ENCODE measurements at places on chromosomes 1 and 21.
A peak's percentile ranks its signal among the peaks of the same experiment; 100 is the strongest.

DNA sequence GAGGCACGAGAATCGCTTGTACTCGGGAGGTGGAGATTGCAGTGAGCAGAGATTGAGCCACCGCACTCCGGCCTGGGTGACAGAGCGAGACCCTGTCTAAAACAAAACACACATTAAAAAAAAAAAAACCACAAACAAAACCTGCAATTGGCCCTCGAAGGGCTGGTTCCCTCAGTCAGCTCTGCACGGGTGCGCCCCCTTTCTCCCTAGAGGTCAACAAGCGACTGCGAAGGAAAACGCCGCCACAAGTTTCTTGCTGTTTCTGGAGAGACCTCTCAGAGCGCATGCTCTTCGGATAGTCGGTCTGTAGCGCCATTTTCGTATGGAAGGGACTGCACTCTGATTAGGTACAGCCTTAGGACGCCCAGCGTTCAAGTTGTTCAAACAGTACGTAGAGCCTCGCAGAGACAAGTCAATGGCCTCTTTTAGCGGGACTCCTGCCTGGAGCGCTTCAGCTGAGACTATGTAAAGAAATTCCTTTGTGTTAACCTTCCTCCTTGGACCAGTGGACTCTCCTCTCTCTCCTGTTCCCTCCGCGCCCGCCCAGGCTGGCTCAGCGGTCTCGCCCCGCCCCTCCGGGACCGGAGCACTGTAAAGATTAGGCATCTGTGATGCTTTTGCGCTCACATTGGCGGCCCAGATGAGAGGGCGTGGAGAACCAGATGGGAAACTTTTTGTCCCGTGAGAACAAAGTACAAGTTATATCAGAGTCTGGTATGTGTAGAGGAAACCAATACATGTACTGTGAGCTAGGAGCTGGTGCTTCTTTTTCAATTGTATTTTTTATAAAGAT lies 1.0 kb upstream of the CDC14A start:
- DNase-seq: peak; percentile 73

DNA sequence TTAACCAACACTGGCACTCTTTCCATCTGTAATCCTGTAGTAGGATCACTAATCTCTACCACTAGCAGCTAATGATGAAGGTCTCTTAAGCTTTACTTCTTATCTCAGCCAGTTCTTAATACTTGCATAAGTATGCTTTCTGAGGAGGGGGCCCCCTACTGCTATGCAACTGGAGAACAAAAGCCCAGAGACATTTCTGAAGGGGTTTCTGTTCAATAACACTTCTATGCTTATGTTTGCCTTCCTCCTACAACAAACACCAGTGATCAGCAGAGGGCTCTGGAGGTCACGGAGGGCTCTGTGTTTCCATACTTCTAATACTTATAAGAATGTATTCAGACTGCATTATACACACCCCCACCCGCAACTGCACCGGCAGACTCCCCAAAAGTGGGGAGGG lies 215.8 kb downstream of the BARHL2 start:
- DNase-seq: no peak

GRCh38 chr1:167107456-167107855 lies 13.6 kb downstream of the STYXL2 start:
- no peak for DNase-seq

DNA sequence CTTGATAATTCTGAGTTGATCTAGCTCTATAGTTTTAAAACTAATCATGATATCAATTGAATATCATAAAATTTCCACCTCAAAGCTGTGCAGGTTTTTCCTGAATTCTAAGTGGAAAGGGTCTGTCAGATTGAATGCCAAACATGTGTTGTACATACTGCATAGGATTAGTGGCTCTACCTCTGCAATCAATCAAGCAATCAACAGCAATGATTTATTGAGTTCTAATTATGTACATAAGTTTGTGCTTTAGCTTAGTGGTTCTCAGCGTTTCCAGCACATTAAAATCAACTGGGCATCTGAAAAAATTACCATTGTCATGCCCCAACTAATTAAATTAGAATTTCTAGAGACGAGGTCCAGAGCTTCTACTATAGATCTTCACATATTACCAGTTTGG lies 251.5 kb downstream of the BACH1 start:
- DNase-seq: no peak

GRCh38 chr21:42063191-42063570 lies 7.9 kb upstream of the UMODL1 start:
- DNase-seq: no peak

DNA sequence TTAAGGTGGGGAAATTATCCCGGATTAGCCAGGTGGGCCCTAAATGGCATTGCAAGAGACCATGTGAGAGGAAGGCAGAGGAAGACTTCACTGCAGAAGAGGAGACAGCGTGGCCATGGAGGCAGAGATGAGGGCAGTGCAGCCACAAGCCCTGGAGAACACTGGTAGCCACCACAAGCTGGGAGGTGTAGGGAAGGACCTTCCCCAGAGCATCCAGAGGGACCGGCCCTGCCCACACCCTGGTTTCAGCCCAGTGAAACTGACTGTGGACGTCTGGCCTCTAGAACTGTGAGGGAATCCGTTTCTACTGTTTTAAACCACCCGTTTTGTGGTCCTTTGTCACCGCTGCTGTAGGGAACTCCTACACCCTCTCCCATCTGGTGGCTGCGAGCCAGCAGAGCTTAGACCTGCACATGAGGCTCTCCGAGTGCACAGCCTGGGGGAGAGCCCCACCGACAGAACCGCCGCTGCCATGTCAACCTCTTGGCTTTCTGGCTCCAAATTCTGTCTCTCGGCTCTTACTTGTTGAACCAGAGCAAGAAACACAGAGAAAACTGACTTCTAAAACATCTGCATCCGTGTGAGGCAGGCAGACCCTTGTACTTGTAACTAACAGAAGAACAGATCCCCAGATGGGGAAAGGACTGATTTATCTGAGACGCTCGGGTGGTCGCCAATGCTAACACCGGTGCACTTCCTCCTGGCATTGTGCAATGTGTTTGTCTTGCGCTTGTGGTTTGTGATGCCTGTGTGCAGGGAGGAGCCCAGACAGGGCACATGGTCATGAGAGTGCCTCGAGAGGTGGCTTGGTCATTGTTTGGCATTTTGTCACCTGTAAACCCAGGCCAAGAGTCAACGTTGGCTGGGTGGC lies 90.8 kb upstream of the TMPRSS2 start:
- no peak for DNase-seq

- no peak for DNase-seq
Observed at GRCh38 chr1:36784147-36784859, 250.0 kb downstream of the GRIK3 start.

DNA sequence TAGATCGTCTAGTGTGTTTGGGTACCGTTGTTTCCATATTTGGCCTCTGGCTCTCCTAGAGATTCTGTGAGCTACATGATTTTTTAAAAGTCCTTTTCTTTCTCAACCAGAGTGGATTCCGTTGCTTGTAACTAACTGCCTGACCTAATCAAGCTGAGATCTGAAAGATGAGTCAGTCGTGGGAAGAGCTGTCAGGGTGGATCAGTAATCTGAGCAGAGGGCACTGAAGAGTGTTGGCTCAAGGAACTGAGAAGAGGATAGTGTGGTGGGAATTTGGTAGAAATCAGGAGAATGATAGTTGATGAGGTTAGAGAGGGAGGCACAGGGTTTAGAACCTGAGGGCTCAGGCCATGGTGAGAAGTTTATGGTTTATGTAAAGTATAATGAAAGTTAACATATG lies 52.2 kb downstream of the TRAF5 start:
- no peak for DNase-seq

GRCh38 chr1:224852901-224853568 lies 76.4 kb upstream of the DNAH14 start:
- no peak for DNase-seq

DNA sequence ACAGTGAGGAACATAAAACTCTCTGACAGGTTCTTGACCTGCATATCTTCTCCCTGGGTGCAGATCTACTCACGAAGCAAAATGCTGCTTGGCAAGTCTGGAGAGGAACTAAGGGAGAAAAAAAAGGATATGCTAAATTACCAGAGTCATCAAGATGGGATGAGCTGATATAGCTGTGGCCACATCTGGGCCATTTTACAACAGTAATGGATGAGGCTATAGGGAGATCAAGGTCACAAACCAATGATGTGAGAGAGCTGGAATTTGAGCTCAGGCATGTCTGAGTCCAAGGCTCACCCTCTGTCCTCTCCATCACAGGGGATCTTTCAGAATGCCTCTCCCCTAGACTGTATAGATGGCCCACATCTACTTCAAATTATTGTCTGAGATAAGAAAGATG lies 26.2 kb downstream of the ZMYND12 start:
- no peak for DNase-seq

GRCh38 chr21:34766862-34767261 lies 98.1 kb downstream of the CLIC6 start:
- DNase-seq: no peak

GRCh38 chr21:38567335-38567969 lies 69.2 kb upstream of the ERG start:
- no peak for DNase-seq

- DNase-seq: no peak
Observed at GRCh38 chr1:117753232-117753631, 147.4 kb downstream of the TENT5C start.

GRCh38 chr1:2415801-2416208 lies 3.4 kb upstream of the PEX10 start:
- no peak for DNase-seq

- DNase-seq: no peak
Observed at GRCh38 chr1:63950023-63950422, 176.2 kb downstream of the ROR1 start.

DNA sequence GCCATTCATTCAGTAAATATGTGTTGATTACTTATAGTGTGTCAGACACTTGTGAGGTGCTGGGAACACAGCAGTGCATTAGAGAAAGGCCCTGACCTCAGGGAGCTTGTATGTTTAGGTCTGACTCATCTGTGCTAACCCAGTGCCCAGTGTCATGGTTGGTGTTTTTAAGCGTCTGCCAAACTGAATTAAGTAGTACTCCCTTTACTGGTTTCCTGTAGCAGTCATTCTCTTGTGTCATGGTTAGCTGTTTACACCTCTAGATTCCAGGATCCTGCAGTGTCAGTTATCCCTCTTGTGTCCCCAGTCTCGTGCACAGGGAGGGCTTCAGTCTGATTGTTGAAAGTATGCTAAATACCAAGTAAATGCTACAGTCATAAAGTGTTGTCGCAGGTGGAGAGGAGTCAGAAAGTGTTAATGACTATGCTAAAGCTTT lies 14.2 kb downstream of the UCK2 start:
- no peak for DNase-seq

DNA sequence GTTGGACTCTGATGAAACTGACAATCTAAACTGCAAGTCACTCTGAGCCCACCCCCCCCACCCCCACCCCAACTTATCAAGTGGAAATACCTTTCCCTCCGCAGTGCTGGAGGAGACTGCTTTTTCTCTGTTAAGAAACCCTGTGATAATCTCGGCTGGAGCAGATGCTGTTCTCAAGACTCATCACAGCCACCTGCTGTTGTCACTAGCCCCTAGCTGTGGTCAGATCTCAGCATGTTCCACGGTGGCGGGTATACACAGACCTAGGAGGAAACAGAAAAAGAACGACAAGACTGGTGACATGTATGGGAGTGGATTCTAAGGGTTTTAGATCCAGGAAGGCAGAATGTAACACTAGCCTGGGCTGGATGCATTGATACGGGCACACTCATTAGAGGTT lies 2.3 kb downstream of the ACTL8 start:
- no peak for DNase-seq

- DNase-seq: no peak
Observed at GRCh38 chr1:54298284-54299033, 98.5 kb downstream of the MRPL37 start.

GRCh38 chr1:183472488-183473216 lies at the start of gene SMG7:
SMG7 (plus strand) TSS chr1:183472499; CDS start chr1:183472621, 122 bp downstream.
- DNase-seq: peak; percentile 15

- no peak for DNase-seq
Observed at GRCh38 chr1:109248444-109248796, 919 bp upstream of the CELSR2 start.

DNA sequence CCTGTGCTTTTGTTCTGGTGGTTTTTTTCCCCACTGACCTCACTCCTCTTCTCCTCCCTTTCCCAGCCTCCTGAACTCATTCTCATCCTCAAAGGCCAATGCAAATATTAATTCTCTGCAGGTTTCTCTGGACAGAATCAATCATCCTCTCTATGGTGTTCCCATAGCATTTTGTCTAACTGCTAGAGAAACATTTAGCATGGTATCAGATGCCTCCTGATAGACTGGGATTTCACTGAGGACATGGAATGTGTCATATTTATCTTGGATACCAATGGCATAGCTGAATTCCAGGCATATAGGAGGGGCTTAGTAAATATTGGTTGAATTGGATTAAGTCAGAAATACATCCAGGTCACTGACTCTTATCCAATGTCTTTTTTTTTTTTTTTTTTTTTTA lies 46.1 kb upstream of the SRP9 start:
- no peak for DNase-seq

DNA sequence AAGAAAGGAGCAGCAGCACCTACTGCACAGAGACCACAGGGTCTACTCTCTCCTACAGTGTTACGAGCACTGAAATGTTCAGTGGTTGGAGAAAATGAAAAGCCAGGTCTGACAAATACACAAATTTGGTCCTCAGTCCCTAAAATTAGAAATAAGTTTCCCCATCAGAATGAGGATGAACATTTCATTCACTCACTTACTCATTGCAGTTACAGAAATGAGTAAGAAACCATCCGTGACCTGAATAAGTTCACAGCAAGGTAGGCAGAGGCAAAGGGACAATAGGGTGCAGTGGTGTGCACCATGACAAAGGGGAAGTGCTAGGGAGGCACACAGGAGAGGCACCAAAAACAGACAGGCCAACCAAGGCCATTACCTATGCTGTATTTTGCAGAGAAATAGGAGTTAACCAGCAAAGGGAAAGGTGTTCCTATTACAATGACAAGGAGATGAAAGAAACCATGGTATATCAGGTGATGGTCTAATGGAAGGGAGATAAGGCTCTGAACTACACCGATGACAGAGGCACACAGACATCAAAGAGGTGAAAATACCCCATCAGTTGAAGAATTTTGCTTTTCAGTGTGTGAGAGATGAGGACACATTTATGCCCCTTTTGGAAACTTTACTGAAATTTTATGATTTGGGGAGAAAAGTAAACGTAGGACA lies 29.4 kb downstream of the VAV3 start:
- DNase-seq: no peak

DNA sequence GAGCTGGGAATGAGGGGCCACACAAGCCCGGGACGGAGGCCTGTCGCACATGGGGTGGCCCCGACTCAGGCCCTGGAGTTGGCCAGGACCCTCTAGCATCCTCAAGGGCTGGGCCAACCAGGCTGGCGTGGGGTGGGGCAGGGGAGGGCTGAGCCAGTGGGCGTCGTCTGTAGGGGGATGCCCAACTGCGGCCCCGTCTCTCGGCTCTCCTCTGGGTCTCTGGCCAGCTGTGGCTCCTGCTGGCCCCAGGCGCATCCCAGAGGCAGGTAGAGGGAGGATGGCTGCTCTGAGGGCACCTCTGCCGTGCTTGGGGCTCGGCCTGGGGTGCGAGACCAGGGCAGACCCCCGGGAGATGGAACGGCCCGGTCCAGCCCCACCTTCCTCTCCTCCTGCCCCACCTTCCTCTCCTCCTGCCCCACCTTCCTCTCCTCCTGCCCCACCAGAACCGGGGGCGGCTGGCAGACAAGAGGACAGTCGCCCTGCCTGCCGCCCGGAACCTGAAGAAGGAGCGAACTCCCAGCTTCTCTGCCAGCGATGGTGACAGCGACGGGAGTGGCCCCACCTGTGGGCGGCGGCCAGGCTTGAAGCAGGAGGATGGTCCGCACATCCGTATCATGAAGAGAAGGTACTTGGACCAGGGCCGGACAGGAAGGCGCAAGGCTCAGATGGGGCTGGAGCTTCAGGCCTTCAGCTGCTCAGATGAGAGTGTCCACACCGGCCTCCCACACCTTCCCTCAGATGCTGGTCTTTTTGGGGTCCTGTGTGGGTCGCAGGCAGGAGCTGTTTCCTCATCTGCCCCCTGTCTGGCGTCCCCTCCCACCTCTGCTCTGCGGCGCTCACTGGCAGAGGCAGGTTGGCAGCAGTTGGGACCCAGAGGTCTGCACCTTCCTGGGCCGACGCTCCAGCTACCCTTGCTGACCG lies 6.2 kb downstream of the SAMD11 start:
- DNase-seq: no peak
